Activated CD4-positive, alpha-beta T cell treated with anti-CD3 and anti-CD28 coated beads, Interleukin-2, amount 50 U/mL, for 1 hour (primary cell): ENCODE measurements at places on chromosomes 3 and 15.

- no peak for DNase-seq
Observed at GRCh38 chr3:89699229-89699628, 591.8 kb downstream of the EPHA3 start.

- DNase-seq: no peak
Observed at GRCh38 chr3:151377768-151378385, 6.7 kb downstream of the P2RY12 start.

DNA sequence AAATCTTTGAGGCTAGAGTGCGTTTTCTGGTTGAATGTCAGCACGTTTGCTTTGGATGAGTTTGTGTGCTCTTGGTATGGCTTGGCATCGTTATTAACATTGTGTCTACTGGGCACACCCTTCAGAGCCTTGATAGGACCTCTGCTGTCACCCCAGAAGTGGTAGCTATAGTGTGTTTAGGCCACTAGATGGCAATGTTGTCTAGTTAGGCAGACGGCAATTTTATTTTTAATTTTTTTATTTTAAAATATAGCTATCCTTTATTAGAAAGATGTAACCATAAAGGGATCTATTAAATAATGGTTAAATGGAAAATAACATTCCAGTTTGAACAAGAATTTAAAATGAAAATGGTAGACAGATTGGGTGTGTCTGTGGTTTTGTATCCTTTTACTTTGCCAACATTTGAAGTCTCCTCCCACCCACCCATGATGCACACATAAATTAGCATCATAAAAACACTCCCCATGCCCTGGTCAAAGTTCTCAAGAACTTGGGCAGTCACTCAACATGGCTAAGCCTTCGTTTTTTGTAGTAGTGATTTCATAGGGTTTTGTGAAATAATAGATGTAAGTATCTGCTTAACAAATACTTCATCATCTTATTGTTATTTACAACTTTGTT, 200.7 kb downstream of the KCNH8 start:
- DNase-seq: no peak

DNA sequence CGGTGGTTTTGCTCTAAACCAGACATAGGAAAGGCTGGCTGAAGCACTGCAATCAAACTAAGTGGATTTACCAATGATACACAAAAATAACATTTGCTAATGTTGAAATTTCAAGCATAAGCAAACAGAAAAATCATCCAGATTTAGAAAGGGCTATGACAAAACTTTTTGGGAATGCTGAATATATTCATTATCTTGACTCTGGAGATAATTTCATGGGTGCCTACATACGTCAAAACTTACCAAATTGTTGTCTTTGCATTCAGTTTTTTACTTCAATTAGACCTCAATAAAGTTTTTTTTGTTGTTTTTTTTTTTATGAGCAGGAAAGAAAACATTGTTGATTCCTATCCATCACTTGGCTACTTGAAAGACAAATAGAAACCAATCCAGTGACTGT, 140.8 kb downstream of the NR2E3 start:
- no peak for DNase-seq
